ENCODE measurements at places on chromosomes 1 and 21. TPM values are rescaled to one million over a fixed set of nuclear protein-coding genes. Genes with fewer than 3 reads are reported as not detected.

- DNase-seq: no peak
- H3K27me3 ChIP-seq: no peaks in the 10 kb centered on the region
- H3K4me1 ChIP-seq: no peaks in the 10 kb centered on the region
- no peak overlapping the region for H3K4me3 ChIP-seq
- no peaks in the 10 kb centered on the region for H3K36me3 ChIP-seq
These were observed 94.3 kb downstream of the KCNJ6 start for GRCh38 chr21:37821786-37822450.

DNA sequence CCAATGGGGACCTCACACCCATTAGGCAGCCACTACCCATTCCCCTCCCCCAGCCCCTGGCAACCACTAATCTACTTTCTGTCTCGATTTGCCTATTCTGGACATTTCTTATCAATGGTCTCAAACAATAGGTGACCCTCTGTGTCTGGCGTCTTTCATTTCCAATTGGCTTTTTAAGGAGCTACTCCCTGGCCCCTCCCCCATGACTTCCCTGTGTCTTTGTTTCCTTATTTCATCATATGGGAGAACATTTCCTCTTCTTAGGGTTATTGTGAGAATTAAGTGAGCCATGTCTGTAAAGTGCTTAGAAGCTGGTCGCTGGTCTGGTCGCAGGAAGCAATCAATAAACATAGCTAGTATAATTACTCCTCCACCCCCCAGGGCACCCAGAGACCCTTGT, 80.9 kb downstream of the SPSB1 start:
- H3K27ac ChIP-seq: no peak overlapping the region
- no peaks in the 10 kb centered on the region for H3K27me3 ChIP-seq
- no peak for DNase-seq
- peaks cover 12% of the 10 kb centered on the region for H3K4me1 ChIP-seq
- H3K36me3 ChIP-seq: no peaks in the 10 kb centered on the region

DNA sequence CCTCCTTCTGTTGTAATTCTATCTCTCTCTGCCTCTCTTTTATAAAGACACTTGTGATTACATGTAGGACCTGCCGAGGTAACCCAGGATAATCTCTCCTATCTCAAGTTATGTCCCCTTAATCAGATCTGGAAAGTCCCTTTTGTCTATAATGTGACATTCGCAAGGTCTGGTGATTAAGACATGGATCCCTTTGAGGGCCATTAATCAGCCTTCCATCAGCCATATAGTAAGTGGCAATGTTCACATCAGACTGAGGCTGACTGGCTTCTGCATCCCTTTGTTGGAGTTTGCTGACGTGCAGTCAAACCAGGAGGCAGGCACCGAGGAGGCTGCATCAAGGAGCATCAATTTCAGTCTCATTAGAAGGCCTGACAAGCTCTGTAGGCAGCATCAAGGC, 209.6 kb downstream of the BACH1 start:
- peaks cover 5% of the 10 kb centered on the region for H3K4me1 ChIP-seq
- no peak overlapping the region for H3K27ac ChIP-seq
- H3K36me3 ChIP-seq: no peaks in the 10 kb centered on the region
- H3K4me3 ChIP-seq: no peak overlapping the region
- H3K27me3 ChIP-seq: no peaks in the 10 kb centered on the region

DNA sequence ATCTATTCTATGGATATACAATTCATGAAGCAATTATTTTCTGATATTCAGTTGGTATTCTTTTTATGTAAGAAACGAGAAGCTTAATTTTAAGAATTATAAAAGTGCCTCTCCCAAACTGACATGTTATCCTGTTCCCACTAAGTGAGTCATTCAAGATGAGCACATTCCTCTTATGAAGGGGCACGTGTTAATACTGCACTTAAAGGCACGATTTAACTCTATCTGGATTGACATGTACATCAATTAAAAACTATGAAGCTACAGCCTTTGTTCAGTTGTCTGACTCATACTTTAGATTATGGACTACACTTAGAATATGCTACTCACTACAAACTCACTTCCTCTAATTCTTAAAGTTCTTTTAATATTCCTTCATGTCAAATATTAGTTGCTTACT, 111.6 kb downstream of the CYYR1 start:
- peak overlapping the region; percentile 38 for H3K27ac ChIP-seq
- H3K4me3 ChIP-seq: no peak overlapping the region
- H3K36me3 ChIP-seq: no peaks in the 10 kb centered on the region
- H3K4me1 ChIP-seq: peaks cover 16% of the 10 kb centered on the region
- peak; percentile 58 for DNase-seq
- no peaks in the 10 kb centered on the region for H3K27me3 ChIP-seq

DNA sequence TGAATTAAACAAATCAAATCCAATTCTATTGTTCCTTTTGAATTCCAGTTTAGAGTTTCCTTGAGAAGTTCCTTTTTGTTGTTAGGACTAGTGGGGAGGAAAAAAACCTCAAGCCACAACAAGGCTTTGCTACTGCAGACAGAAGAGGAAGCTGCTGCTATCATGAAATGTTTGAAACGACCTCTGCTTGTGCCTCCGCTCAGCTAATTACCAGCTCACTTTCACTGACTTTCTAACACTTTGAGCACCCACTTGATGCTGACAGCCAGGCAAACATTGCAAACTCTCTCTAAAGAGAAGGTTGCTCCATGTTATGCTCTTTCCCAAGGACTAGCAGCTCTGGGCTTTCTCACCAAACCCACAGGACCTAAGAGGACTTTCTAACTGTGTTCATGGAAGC, 203.9 kb upstream of the PROX1 start:
- no peak overlapping the region for H3K4me3 ChIP-seq
- H3K27ac ChIP-seq: no peak overlapping the region
- no peaks in the 10 kb centered on the region for H3K36me3 ChIP-seq

GRCh38 chr1:983798-984475, 2.0 kb upstream of the PERM1 start:
- H3K4me3 ChIP-seq: no peak overlapping the region
- H3K4me1 ChIP-seq: no peaks in the 10 kb centered on the region
- H3K27me3 ChIP-seq: peaks cover 51% of the 10 kb centered on the region
- DNase-seq: no peak

The OR2T35 gene
- polyA plus RNA-seq: not detected

- DNase-seq: no peak
- no peak overlapping the region for H3K4me3 ChIP-seq
- H3K36me3 ChIP-seq: no peaks in the 10 kb centered on the region
- no peaks in the 10 kb centered on the region for H3K27me3 ChIP-seq
- H3K27ac ChIP-seq: no peak overlapping the region
These were observed 12.1 kb downstream of the FCRL5 start for GRCh38 chr1:157540160-157540748.

DNA sequence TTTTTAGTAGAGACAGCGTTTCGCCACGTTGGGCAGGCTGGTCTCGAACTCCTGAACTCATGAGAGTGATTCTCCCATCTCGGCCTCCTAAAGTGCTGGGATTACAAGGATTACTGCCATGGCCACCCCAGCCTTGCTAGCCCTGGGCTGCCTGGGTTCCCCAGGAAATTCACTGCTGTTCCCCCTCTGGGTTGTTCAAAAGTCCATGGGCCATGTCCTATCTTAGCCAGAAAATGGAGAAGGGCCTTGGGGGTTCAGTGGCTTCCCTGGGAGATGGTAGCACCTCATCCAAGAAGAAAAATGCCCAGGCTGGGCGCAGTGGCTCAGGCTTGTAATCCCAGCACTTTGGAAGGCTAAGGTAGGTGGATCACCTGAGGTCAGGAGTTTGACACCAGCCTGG, 20.9 kb downstream of the SLC26A9 start:
- H3K4me3 ChIP-seq: no peak overlapping the region
- no peaks in the 10 kb centered on the region for H3K36me3 ChIP-seq
- H3K27ac ChIP-seq: no peak overlapping the region
- H3K4me1 ChIP-seq: no peaks in the 10 kb centered on the region
- DNase-seq: no peak
- peaks cover 19% of the 10 kb centered on the region for H3K27me3 ChIP-seq

GRCh38 chr1:116346943-116347673, 25.9 kb upstream of the ATP1A1 start:
- DNase-seq: no peak
- no peak overlapping the region for H3K4me3 ChIP-seq
- peaks cover 4% of the 10 kb centered on the region for H3K4me1 ChIP-seq
- H3K27me3 ChIP-seq: no peaks in the 10 kb centered on the region

The SV2A gene
- polyA plus RNA-seq: 0.28 TPM

- H3K27me3 ChIP-seq: no peaks in the 10 kb centered on the region
- no peak overlapping the region for H3K4me3 ChIP-seq
- H3K27ac ChIP-seq: no peak overlapping the region
- no peak for DNase-seq
- H3K36me3 ChIP-seq: peaks cover 74% of the 10 kb centered on the region
These were observed 37.0 kb downstream of the PKP1 start for GRCh38 chr1:201320168-201320788.

- peaks cover 20% of the 10 kb centered on the region for H3K36me3 ChIP-seq
- H3K27me3 ChIP-seq: no peaks in the 10 kb centered on the region
- H3K4me1 ChIP-seq: peaks cover 40% of the 10 kb centered on the region
- H3K4me3 ChIP-seq: peak overlapping the region; percentile 70
- peak overlapping the region; percentile 58 for H3K27ac ChIP-seq
- no peak for DNase-seq
These were observed 3.7 kb downstream of the ARTN start for GRCh38 chr1:43937179-43937865.

The GPR153 gene
- 7.2 TPM for polyA plus RNA-seq

DNA sequence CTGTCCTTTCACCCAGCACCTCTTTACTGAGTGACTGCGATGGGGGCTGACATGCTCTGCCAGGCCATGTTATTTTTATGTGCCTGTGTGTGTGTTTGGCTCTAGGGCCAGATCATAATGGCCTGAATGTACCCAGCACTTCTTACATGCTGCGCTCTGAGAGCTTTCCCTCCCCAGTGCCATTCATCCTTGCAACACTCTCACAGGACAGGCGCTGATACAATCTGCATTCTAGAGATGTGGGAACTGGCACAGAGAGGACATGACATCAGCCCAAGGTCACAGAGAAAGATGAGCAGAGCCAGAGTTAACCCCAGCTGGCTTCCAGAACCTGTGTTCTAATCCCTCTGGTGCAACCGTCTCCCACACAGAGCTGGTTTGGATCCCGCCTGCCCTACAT, 54.5 kb downstream of the ARHGEF10L start:
- no peak for DNase-seq
- no peak overlapping the region for H3K4me3 ChIP-seq
- no peaks in the 10 kb centered on the region for H3K27me3 ChIP-seq
- no peaks in the 10 kb centered on the region for H3K36me3 ChIP-seq

The GPA33 gene
- polyA plus RNA-seq: not detected

GRCh38 chr1:182054698-182055326, 6.7 kb downstream of the ZNF648 start:
- no peaks in the 10 kb centered on the region for H3K4me1 ChIP-seq
- peaks cover 20% of the 10 kb centered on the region for H3K27me3 ChIP-seq
- H3K4me3 ChIP-seq: no peak overlapping the region
- H3K36me3 ChIP-seq: no peaks in the 10 kb centered on the region

DNA sequence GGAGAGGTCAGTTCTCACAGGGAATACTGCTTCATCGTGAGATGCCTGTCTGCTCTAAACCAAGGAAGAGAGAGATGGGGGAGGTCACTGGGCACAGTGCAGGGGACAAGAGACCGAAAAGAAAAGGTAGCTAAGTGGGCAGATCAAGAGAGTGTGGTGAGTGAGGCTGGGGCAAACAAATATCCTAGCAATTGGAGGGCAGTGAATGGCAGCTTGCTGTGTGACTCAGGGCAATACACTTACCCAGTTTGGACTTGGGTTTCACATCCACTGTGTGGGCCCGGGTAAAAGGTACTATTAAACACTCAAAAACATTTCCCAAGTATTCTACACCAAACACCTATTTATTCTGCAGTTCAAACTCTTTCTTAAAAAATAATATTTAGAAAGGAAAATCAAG, 10.2 kb downstream of the PLXNA2 start:
- H3K27me3 ChIP-seq: no peaks in the 10 kb centered on the region
- H3K4me1 ChIP-seq: peaks cover 68% of the 10 kb centered on the region
- no peak overlapping the region for H3K4me3 ChIP-seq
- no peak overlapping the region for H3K27ac ChIP-seq
- peaks cover 5% of the 10 kb centered on the region for H3K36me3 ChIP-seq

DNA sequence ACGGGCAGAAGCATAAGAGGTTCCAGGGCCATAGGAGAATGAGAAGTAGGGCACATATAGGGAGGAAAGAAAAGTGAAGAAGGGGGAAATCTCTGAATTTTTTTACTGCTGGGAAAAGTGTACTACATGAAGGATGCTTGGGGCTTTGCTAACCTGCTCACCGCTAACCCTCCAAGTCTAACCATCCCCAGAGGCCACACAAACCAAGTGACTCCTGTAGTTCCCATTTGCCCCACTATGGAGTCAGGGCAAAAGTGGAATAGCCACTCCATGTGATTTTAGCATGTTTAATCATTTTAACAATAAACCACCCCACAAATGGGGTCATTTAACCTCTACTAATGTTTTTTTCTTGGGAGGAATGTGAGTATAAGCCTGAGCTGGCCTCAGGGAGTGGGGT, 24.7 kb downstream of the MPZ start:
- no peaks in the 10 kb centered on the region for H3K4me1 ChIP-seq
- peaks cover 14% of the 10 kb centered on the region for H3K27me3 ChIP-seq
- H3K27ac ChIP-seq: no peak overlapping the region
- H3K4me3 ChIP-seq: no peak overlapping the region

The PTPN7 gene
- not detected for polyA plus RNA-seq

- no peak for DNase-seq
- peaks cover 4% of the 10 kb centered on the region for H3K4me1 ChIP-seq
- no peaks in the 10 kb centered on the region for H3K27me3 ChIP-seq
- no peaks in the 10 kb centered on the region for H3K36me3 ChIP-seq
These were observed 85.1 kb downstream of the JAK1 start for GRCh38 chr1:64881281-64881680.

- no peak overlapping the region for H3K4me3 ChIP-seq
- no peaks in the 10 kb centered on the region for H3K36me3 ChIP-seq
- no peaks in the 10 kb centered on the region for H3K27me3 ChIP-seq
- DNase-seq: no peak
These were observed 61.5 kb upstream of the PTBP2 start for GRCh38 chr1:96660051-96660450.

DNA sequence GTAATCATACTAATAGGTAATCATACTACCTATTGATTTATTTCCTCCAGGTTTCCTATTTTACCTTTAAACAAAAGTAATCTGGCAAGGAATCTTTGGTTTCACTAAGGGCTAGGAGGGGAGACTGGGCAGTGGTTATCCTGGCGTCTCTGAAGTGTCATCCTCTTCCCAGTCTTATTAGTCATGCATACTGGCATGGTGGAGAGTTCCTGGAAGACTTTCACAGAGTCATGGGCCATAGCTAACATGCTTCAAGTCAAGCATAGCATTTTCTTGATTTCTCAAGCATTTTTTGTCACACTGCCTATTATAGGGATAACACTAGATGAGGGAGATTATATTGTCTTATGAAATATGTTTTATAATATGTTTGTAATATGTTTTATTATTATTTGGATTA, 64.0 kb upstream of the ASB17 start:
- no peak for DNase-seq
- H3K27ac ChIP-seq: no peak overlapping the region
- no peaks in the 10 kb centered on the region for H3K4me1 ChIP-seq
- H3K4me3 ChIP-seq: no peak overlapping the region
- no peaks in the 10 kb centered on the region for H3K36me3 ChIP-seq
